ENCODE measurements at places on chromosomes 12 and 14.

- DNase-seq = no peak
These were observed 10.2 kb upstream of the LLPH start for GRCh38 chr12:66140731-66141130.

DNA sequence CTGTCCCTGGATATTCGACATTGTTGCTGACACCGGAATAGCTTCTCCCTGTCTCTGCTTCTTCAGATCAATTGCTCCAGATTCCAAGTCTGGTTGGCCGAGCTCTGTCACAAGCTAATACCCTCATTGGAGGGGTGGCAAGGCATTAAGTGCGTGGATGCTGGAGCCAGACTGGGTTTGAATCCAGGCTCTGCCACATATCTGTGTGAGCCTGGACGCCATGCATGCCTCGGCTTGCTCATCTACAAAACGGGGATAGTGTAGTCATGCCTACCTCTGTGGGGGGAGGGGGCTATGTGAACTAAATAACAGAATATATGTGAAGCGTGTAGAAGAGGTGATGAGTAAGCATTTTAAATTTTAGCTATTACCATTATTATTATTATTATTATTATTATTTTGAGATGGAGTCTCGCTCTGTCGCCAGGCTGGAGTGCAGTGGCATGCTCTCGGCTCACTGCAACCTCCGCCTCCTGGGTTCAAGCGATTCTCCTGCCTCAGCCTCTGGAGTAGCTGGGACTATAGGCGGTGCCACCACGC is 97.3 kb downstream of the AACS start:
- no peak for DNase-seq

GRCh38 chr14:22122829-22123560 is 449.4 kb upstream of the OR4E1 start:
- DNase-seq = no peak

GRCh38 chr12:42240131-42240750 is 2.2 kb upstream of the YAF2 start:
- DNase-seq = no peak

DNA sequence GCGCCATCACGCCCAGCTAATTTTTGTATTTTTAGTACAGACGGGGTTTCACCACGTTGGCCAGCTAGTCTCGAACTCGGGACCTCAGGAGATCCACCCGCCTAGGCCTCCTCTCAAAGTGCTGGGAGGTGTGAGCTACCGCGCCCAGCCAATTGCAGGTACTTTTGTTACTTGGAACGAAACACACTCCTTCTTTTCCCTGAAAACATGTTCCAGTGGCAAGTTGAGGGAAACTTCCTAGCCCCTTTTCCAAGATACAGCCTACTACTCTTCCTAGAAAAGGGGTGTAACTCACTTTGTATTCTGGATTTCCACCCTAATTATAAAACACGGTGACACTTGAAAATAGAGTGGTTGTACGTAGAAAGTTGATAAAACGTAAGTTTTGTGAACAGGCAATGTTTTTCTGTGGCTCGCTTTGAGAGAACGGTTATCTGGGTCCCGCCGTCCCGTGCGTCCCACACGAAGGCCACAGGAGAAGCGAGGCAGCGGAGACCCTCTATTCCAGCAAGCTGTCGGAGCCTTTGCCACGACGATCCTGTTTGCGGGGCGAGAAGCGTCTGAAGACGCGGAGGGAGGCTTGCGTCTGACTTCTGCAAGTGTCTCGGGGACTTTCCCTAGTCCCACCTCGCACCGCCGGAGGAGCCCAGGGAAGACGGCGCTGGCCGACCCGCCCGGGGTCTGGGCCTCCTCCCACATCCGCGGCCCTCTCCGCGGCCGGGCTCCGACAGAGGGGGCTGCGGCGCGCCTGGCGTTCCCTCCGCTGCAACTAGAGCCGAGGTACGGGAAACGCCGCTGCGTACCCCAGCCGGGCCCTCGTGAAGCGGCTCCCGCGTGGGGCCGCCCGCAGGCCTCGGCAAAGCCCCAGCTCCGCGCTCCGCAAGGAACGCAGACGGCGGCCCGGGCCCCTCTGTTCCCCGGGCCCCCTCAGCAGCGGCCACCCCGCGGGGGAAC is 745 bp downstream of the CDCA4 start:
- DNase-seq = peak; percentile 55

- DNase-seq = no peak
These were observed 141.2 kb upstream of the C14orf180 start for GRCh38 chr14:104438166-104438887.

DNA sequence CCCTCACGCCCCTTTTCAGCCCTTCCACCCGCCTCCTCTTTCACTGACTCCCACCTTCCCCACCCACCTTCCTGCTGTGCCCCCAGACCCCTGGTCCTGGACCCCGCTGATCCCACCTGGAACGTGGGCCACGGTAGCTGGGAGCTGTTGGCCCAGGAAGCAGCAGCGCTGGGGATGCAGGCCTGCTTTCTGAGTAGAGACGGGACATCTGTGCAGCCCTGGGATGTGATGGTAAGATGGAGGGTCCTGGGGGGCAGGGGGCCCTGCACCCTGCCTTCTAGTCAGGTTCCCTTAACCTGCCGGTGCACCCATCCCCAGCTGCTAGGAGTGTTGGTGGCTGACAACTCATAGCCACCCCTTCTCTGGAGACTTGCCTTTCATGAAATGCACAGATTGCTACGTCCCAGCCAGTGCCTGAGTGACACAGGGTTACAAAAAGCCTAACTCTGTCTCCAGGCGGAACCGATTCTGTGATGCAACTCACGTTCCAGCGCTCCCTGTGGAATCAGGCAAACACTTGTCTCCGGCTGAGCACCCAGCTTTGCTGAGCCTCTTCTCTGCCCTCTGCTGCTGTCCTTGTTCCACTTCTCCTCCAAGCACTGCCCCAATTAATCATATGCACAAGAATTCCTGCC is 15.0 kb upstream of the OAS2 start:
- DNase-seq = no peak

GRCh38 chr14:39614297-39614923 is 182.2 kb upstream of the FBXO33 start:
- no peak for DNase-seq

DNA sequence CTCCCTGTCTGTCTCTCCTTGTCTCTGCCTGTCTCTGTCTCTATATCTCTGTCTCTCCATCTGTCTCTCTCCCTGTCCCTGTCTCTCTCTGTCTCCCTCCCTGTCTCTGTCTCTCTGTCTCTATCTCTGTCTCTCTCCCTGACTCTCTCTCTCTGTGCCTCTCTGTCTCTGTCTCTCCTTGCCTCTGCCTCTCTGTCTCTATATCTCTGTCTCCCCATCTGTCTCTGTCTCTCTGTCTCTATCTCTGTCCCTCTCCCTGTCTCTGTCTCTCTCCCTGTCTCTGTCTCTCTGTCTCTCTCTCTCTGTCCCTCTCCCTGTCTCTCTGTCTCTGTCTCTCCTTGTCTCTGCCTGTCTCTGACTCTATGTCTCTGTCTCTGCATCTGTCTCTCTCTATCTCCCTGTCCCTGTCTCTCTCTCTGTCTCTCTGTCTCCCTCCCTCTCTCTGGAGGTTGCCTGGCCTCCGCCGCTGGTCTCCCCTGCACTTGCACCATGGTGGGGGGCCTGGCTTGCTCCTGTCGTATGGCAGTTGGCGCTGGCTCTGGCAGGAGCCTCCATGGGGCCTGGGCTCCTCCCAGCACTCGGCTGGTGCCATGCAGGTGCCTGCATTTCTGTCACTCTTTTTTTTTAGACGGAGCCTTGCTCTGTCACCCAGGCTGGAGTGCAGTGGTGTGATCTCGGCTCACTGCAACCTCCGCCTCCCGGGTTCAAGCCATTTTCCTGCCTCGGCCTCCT is 28.3 kb downstream of the MMP17 start:
- no peak for DNase-seq

DNA sequence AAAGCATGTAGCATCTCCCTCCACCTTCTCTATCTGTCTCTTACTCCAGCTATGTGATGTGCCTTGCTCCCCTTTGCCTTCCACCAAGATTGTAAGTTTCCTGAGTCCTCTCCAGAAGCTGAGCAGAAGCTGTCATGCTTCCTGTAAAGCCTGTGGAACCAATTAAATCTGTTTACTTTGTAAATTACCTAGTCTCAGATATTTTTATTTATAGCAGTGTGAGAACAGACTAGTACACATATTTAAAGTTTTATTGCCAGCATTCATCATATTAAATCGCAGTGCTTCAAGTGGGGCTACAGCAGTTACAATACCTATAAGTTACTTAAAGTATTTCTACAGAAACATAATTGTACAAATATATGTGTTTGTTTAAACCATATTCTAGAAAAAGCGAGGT is 973.1 kb downstream of the SLC16A7 start:
- DNase-seq = no peak

GRCh38 chr12:59710964-59711363 is 115.1 kb downstream of the SLC16A7 start:
- DNase-seq = no peak

- DNase-seq = no peak
These were observed 25.1 kb upstream of the GPHB5 start for GRCh38 chr14:63343878-63344277.

GRCh38 chr14:68784226-68784910 is 8.5 kb downstream of the ZFP36L1 start:
- DNase-seq = no peak

GRCh38 chr12:129613314-129613713 is 290.5 kb downstream of the TMEM132D start:
- no peak for DNase-seq

- DNase-seq = no peak
These were observed 866 bp upstream of the PITPNM2 start for GRCh38 chr12:123151457-123152454.

GRCh38 chr12:96192926-96193573 is 1.1 kb upstream of the ELK3 start:
- no peak for DNase-seq

DNA sequence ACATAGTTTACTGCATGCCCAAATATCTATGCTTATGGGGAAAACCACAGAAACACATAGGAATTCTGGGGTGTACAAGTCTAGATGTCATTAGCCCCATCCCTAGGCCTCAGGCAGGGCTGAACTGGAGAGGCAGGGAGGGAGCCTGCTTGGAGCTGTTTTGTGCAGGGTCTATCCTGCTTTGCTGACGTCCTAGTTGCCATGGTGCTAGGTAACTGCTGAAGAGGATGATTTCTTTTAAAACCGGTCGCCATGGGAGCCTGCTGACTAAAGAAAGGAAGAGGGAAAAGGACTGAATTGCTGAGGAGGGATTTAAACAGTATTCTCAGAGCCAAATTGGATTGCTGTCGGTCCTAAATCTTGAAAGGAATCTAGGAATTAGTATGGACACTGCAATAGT is 10.7 kb downstream of the GPR19 start:
- DNase-seq = no peak

All from activated gamma-delta T cell treated with Interleukin-2 at 50 U/mL for 16 hours (primary cell).